ENCODE measurements at places on chromosomes 12 and 14.
A peak's percentile ranks its signal among the peaks of the same experiment; 100 is the strongest.

- DNase-seq = no peak
Measured at GRCh38 chr12:54376596-54376995, 7.9 kb downstream of the ZNF385A start.

DNA sequence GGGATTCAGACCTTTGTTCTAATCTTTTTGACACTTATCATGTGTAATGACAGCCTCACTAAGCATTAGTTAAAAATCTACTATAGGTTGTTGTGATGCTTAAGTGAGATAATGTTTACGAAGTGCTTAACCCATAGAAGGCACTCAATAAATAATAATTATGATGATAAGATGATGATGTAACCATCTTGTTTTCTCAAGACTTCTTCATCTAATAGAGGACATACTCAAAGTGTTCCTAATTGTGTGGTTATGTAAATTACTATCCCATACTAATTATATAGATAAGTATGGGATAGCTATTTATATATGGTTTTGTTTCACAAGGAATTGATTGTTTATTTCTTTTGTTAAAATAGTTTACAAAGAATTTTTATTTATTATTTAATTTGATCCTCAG, 76.9 kb downstream of the MIPOL1 start:
- DNase-seq = no peak

GRCh38 chr14:104247336-104248202, 109.2 kb downstream of the KIF26A start:
- DNase-seq = no peak

- DNase-seq = no peak
Measured at GRCh38 chr12:81330480-81330879, 252.6 kb downstream of the ACSS3 start.

DNA sequence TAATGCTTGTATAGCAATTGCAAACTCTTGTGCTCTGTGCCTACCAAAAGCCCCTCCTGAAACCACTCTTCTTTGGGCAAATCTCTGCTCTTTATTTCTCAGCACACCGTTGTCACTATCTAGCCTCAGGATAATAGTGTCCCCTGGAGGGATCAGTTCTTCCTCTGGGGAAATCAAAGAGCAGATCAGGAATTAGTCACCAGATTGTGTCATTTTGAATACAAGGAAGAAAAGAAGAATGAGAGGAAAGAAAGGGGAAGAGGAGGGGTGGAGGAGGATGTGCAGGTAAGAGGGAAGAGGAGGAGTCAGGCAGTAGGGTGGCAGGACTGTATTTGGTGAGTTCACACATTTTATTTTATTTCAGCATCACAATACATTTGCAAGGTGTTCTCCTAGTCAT, 256.4 kb downstream of the GRIN2B start:
- DNase-seq = no peak

DNA sequence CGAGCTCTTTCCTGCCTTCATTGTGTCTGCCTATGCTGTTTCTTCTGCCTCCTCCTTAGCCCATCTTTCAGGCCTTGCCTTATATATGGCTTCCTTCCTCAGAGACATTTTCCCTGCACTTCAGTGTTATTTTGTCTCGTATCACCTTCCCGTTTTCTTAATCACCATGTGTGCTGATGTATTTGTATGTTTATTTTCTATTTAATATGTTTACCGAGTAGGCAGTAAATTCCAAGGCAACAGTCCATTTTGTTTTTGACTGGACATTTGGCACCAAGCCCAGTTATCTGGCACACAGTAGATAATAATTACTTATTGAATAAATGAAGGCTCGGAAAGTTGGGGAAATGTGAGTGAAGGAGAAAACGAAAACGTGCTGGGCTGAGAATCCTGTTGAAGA, 4.6 kb upstream of the POU6F1 start:
- DNase-seq = no peak

- no peak for DNase-seq
Measured at GRCh38 chr12:5648692-5649359, 216.9 kb downstream of the NTF3 start.

GRCh38 chr12:8903646-8904045, 10.7 kb upstream of the PHC1 start:
- no peak for DNase-seq

DNA sequence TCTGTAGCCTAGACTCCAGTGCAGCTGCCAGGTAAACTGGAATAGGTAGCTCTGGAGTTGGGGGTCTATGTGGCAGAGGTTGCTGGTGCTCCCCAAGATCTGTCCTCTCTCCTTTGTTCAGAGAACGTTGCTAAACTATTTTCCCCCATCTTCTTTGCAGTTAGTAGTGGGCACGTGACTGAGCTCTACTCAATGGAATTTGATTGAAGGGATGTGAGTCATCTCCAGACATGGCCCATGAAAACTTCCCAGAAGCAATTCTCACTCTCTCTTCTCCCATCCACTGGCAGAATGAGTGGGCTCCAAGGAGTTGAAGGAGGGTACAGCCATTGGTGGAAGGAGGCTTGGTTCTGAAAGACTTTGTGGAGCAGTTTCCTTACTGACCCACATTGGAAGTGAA, 44.0 kb downstream of the PAH start:
- DNase-seq = no peak

DNA sequence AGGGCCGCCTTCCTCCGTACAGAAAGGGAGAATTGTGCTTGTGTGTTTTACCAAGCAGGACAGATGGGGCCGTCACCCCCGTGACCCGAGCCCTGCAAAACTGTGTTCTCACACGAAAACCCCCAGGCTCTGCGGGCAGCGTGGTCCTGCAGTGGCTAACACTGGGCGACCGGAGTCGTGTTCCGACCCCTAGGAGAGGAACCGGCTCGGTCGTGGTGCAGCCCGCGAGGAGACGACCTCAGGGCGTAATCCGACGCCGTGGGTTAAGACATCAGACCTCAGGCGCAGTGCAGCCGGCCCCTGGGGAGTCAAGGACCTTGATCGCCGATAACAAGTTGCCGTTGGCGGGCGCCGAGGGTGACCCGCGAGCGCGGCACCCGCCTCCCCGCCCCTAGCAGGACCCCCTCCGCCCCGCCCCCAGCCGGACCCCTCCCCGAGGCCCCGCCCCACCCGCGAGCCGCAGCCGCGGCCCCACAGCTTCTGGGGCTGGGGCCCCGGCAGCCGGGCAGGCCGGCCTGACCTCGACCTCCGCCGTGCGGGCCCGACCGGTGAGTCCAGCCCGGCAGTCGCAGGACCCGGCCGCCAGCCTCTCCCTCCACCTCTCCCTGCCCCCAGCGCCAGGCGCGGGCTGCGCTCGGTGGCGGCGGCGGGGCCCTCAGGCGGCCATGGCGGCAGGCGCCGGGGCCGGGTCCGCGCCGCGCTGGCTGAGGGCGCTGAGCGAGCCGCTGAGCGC, at the start of gene CHPT1:
Gene CHPT1 (plus strand): TSS at position 444 of the 733 bp plus-strand sequence. CDS start 222 bp downstream, at position 666.
- no peak for DNase-seq

- DNase-seq = no peak
Measured at GRCh38 chr12:85920324-85920947, 46.3 kb downstream of the NTS start.

DNA sequence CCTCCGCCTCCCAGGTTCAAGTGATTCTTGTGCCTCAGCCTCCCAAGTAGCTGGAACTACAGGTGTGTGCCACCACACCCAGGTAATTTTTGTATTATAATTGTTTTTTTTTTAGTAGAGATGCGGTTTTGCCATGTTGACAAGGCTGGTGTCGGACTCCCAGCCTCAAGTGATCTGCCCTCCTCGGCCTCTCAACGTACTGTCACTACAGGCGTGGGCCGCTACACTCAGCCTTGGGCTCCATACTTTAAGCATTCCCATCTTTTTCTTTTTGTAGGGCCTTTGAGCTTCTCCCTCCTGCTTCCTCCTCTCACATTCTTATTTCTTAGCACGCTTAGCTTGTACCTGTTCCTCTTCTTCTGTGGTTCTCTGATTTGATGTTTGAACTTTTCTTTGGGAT, 62.8 kb downstream of the SERPINA3 start:
- DNase-seq = no peak

DNA sequence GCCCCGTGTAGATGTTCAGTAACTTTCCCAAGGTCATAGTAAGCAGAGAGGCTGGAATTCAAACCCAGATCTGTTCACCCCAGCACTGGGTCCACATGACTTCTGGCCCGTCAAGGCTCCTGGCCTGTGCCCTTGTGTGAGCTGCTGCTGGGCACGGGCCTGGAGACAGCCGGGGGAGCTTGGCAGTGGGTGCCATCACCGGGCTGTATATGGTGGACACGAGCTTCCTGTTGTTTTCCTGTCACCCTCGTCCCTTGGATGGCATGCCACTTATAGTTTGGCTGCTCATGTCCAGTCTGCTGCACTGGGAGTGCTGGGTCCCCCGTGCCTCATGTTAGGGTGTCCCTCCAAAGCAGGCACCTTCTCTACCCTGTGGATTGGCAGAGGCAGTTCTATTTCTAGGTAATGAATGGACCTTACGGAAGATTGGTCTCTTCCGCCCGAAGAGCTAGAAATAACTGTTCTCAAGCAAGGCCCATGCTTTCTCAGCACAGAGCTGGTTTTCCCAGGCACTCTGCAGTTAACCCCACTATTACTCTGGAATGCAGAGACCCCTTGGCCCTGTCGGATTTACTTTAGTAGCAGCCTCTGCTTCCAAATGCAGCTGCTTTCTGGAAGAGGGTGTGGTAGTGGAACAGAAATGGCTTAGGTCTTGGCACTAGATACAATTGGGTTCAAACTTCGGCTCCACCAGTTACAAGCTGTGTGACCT, 44.3 kb downstream of the ELK3 start:
- DNase-seq = no peak

- no peak for DNase-seq
Measured at GRCh38 chr12:70290116-70290515, 46.9 kb downstream of the CNOT2 start.

DNA sequence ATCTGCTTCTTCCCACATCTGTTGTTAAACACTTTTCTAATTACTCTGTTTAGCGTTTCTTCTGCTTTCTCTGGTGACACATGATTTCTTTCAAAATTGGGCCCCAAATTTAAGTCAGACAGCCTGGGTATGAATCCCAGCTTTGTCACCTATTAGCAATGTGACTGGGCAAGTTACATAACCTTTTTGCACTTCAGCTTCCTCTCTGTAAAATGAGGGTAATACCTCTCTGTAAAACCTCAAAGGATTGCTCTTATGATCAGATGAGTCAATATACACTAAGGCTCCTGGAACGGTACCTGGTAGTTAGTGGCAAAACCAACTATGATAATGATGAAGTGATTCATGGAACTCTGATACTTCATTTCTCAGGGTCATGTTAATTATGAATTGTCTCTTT, 33.0 kb downstream of the E2F7 start:
- no peak for DNase-seq

GRCh38 chr12:132236129-132236929, 92.1 kb downstream of the NOC4L start:
- DNase-seq = no peak

GRCh38 chr12:28939427-28939826, 209.7 kb upstream of the FAR2 start:
- no peak for DNase-seq

- no peak for DNase-seq
Measured at GRCh38 chr12:113764661-113765060, 201.5 kb downstream of the RBM19 start.

- no peak for DNase-seq
Measured at GRCh38 chr12:43882578-43883178, 46.8 kb downstream of the TMEM117 start.

DNA sequence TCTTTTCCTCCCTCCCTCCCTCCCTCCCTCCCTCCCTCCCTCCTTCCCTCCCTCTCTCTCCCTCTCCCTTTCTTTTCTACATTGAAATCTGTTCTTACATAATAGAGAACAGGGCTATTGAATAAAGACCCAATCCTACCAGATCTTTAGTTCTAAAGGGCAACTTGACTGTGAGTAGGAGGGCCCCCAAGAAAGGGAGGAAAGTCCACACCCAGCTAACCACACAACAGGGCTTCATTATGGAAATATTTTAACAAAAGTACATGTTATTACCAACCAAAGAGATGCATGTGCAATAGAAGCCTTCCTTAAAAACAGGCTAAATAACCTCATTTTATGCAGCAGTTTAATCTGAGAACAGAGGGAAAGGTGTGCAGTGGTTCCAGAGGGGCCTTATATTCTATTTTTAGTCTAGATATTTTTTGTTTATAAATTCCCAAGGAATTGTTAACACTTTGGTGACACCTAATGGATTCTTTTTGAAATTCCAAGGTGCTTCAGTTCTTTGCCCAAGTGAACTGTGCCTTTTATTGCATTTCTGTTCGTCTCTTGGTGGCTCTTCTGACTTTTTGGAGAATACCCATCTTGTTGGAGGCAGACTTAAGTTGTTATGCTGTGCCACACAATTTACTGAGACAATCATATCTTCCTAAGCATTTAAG, 63.0 kb downstream of the GNS start:
- no peak for DNase-seq

DNA sequence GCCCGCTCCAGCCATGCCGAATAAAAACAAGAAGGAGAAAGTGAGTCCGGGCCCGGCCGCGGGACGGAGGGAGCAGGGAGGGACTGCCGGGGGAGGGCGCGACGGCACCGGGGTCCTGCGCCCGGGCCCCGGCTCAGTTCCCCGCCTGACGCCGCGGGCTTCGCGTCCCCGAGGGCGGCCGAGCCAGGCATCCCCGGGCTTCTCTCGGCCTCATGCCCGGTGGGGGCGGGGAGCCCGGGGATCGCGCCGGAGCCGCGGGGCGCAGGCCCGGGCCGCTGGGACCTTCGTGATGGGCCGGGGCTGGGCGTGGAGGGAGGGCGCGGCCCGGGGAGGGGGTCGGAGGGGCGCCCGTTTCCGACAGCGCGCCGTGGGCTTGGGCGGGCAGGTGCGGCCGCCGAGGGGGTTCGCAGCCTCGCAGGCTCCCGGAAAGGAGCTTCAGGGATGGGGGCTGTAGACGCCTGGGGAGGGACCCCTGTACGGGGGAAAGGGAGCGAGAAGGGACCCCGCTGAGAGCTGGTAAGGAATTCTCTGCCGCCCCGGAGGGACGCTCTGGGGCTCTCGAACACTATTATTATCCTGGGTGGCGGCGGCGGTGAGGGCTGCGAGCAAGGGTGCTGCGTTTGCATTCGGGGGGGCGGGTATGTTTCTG, 496 bp downstream of the PPP2R5C start:
- peak; percentile 20 for DNase-seq

DNA sequence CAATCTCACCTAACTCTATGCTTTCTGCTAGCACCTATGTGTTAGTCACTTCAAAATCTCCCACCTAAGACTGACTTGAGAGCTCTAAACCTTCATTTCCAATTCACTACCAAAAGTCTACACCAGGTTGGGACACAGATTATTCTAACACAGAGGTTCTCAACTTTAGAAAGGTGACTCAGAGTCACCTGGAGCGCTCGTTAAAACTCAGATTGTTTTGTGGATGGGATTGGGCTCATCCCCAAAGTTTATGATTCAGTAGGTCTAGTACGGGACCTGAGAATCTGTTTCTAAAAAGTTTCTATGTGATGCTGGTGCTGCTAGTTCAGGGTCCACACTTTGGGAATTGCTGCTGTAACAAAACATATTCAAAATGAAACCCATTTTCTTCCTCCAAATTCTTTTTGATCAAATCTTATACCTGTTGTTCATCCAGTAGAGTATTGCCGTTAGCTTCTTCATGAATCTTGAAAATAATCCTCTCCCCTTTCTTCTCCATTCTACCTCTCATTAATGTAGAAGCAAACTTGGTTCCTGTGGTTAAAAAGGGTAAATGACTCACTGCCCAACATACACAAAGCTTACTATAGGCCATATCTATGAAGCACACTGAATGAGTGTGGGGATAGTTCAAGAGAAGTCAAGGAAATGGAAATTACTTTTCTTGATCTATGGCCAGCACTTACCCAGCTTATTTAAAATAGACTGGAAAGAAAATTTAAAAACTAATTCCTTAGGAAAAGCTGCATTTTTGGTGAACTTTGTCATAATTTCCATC, 206.7 kb downstream of the KIF21A start:
- no peak for DNase-seq

GRCh38 chr14:75615200-75615599, 36.8 kb downstream of the FLVCR2 start:
- no peak for DNase-seq

GRCh38 chr12:51974646-51975045, 23.1 kb downstream of the ACVR1B start:
- no peak for DNase-seq

Measured in esophagus squamous epithelium (tissue), 5 donors.